ENCODE measurements at places on chromosomes 1 and 21. TPM values are rescaled to one million over a fixed set of nuclear protein-coding genes. Genes with fewer than 3 reads are reported as not detected.

The KCNJ9 gene
- total RNA-seq = 0.71 TPM

The ACBD6 gene
- 58.5 TPM for total RNA-seq

The ATG4C gene
- 8.6 TPM for total RNA-seq

The CFHR2 gene
- not detected for total RNA-seq

The CAMK2N1 gene
- 25.1 TPM for total RNA-seq

The YOD1 gene
- 2.6 TPM for total RNA-seq

Measured in myometrial cell (primary cell).